ENCODE measurements at places on chromosomes 7 and 10. TPM values are rescaled to one million over a fixed set of nuclear protein-coding genes. Genes with fewer than 3 reads are reported as not detected.

DNA sequence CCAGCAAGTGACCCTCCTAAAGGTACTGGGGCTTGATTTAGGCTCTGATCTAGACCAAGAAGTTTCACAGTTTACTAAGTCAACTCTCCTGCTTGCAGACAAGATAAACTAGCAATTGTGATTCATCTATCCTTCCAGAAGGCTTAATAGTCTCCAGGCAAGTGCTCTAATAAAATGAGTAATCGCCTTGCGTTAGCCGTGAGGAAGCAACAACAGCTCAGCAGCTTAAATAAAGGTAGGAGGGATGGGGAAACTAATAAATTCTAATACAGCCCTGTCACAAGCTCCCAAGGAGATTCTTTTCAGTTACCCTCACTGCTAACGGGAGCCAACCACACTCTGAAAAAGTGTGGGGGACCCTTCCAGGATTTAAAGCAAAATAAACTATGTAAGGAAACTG is 48.4 kb downstream of the FRMD4A start:
- DNase-seq: no peak

DNA sequence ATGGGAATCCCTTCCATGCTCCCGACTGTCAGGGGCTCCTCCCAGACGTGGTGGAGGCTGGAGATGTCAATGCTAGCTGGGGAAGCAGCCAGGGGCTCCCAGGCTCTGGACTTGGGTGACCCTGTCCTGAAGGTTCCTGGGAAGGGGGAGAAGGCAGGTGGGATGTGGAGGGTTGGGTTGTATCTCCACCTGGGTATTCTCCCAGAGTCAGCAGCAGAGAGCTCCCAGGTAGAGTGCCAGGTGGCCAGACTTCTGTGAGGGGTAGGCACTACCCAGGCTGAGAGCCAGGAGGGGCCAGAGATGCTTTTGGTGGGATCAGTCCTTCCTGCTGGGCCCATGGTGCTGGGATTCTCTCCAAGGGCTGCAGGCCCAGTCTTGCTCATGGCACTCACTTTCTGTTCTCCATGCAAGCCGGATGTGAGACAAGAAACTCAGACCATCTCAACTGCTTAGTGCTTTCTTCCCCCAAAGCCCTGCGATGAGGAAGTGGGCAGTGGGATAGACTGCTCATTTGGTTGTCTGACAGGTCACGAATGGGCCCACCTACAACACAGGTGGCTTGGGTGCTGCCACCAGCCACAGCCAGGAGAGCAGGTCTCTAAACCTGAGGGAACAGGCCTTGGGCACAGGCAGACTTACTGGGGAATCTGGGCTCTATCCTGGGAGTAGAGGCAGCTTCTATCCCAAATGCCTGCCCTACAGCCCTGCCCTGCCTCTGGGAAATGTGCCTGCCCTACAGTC is 52.5 kb upstream of the CAMK2B start:
- no peak for DNase-seq

- no peak for DNase-seq
These were observed 27.0 kb upstream of the KCNK18 start for GRCh38 chr10:117170244-117170643.

- DNase-seq: no peak
These were observed 7.6 kb downstream of the NDST2 start for GRCh38 chr10:73803680-73804286.

FKBP6 gene
- not detected for total RNA-seq

COL17A1 gene
- 2.2 TPM for total RNA-seq

- DNase-seq: no peak
These were observed 35.2 kb downstream of the CYP17A1 start for GRCh38 chr10:102801978-102802377.

DNA sequence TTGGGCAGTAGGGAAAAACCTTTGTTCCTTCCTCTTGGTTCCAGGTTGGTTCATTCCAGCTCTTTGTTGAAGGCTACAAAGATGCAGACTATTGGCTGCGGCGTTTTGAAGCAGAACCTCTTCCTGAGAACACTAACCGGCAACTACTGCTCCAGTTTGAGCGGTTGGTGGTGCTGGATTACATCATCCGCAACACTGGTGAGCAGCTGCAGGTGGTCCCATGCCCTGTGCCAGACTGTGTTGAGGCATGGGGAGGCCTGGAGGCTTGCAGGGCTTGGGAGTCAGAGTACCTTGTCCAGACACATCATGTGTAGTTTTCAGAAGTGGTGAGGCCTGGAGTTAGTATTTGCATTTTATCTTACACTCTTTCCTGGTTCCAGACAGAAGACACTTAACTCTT is 16.3 kb downstream of the PI4K2A start:
- no peak for DNase-seq

DNA sequence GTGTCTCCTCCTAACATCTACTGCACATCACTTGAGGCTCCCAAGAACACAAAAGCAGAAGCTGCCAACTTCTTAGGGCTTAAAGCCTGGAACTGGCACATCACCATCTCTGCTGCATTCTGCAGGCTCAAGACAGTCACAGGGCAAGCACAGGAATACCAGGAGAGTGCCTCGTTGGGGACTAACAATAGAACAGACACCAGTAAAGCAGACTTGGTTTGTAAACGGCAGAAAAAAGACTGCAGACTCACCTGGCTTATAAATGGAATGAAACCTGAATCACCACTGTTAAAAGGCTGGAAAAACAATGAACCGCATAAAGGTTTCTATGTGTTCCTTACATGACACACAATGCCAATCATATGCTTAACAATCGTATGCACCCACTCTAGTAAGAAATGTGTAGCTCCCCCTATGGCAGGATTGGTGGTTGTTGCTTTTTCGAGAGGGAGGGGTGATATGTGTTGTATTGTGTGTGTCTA is 12.8 kb downstream of the RHEB start:
- DNase-seq: no peak

GRCh38 chr10:13439313-13440184 is 89.3 kb downstream of the BEND7 start:
- DNase-seq: no peak

DNA sequence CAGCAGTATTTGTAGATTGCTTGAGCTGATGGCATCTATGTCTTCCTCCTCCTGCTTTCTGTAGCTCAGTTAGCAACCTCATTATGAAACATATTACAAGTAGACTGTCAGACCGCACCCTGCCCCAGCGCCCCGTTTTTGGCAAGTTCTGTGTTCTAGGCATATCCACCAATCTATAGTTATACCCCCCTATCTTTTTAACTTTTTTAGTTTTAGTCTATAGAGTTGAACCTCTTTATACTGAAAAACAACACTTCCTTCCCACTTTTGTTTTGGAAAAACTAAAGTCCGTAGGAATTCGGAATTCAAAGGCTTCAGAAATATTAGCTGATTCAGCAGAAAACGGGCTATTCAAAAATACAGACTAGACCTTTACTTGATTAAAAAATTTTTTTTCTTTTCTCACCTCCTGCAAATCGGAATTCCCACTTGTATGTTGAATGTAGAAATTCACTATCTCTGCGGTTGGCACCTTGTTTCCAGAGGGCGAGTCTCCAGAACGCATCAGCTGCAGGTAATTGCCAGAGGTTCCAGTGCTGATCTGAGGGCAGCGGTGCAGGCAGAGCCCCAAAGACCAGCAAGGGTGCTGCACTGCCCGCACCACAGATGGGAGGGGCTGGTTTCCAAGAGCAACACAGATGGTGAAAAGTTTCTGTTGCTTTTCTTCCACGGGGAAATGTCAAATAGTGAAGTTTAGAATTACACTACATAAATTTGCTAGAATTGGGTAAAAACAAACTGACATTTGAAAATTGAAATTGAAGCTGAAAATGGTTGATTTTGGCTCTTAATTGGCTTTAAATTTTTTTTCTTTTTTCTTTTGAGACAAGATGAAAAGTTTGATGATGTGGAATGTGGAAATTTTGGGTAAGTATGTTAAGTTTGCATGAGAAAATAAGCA is 2.2 kb upstream of the FZD8 start:
- no peak for DNase-seq

BMPER gene
- total RNA-seq: 6.1 TPM

IGFBP3 gene
- total RNA-seq: 884 TPM

DNA sequence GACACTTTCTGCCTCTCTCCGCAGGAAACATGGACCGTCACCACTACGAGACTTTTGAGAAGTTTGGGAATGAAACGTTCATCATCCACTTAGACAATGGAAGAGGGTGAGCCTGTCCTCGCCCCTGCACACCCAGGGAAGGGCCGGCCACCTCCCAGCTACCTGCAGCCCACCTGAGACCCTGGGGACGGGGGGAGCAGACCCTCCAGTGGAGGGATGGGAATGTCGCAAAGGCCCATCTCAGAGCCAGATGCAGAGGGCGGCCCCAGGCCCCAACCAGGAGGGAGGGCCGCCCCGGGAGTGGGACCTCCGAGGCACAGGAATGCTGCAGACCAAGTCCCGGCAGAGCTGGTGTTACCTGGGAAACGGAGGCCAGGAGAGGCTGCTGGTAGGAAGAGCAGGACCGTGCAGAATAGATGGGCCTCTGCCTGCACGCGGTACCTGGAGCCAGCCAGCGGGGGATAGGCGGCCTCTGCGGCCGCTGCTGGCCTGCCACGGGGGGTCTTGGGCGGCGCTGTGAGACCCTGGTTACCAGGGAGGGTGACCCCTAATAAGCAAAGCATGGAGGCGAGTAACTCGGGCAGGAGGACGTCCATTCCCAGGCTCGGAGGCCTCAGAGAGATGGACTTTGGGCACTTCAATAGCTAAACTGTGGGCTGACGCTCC is 32.9 kb upstream of the FOXL3 start:
- DNase-seq: no peak
